NT2/D1 (cell line): ENCODE measurements at places on chromosomes 16 and 17.
A peak's percentile ranks its signal among the peaks of the same experiment; 100 is the strongest.

- DNase-seq, result no peak
Observed at GRCh38 chr16:10631886-10632285, 51.5 kb upstream of the EMP2 start.

DNA sequence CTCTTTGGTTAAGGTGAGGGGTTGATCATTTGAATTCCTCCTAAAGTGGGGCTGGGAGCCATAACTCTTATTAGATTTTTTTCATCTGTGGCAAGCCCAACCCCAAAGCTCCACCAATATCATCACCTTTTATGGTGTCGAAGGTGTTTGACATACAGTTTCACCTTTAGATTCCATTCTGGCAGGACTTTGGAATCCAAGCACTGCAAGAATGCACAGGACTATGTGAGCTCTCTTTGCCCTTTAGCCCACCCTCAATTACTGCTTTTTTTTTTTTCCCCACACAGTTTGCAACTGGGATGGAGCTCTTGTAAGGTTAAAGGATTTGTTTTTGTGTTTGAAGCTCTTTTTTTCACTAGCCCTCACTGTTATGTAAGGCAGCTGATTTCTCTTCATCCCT, 154.0 kb upstream of the KCNJ16 start:
- DNase-seq, result no peak

GRCh38 chr16:81774348-81774747, 4.7 kb upstream of the PLCG2 start:
- DNase-seq, result no peak

DNA sequence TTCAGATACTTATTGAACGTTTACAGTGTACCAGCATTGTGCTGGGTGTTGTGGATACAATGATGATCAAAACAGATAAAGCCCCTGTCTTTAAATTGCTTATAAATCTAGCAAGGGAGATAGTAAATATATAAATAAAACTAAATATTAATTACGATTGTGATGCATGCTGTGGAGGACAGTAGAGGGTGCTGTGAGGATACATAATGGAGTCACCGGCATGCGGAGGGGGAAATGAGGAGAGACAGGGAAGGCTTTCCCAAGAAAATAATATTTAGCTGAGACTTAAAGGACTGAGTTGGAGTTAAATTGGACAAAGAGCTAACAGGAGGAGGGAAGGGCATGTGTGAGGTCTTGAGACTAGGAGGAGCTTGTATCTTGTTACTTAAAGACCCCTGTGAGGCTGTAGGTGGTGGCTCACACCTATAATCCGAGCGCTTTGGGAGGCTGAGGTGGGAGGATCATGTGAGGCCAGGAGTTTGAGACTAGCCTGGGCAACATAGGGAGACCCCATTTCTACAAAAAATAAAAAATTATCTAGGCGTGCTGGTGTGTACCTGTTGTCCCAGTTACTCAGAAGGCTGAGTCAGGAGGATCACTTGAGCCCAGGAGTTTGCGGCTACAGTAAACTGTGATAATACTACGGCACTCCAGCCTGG, 2.4 kb downstream of the DHRS7B start:
- DNase-seq, result no peak

GRCh38 chr16:26569793-26570192, 496.9 kb upstream of the C16orf82 start:
- peak; percentile 40 for DNase-seq

DNA sequence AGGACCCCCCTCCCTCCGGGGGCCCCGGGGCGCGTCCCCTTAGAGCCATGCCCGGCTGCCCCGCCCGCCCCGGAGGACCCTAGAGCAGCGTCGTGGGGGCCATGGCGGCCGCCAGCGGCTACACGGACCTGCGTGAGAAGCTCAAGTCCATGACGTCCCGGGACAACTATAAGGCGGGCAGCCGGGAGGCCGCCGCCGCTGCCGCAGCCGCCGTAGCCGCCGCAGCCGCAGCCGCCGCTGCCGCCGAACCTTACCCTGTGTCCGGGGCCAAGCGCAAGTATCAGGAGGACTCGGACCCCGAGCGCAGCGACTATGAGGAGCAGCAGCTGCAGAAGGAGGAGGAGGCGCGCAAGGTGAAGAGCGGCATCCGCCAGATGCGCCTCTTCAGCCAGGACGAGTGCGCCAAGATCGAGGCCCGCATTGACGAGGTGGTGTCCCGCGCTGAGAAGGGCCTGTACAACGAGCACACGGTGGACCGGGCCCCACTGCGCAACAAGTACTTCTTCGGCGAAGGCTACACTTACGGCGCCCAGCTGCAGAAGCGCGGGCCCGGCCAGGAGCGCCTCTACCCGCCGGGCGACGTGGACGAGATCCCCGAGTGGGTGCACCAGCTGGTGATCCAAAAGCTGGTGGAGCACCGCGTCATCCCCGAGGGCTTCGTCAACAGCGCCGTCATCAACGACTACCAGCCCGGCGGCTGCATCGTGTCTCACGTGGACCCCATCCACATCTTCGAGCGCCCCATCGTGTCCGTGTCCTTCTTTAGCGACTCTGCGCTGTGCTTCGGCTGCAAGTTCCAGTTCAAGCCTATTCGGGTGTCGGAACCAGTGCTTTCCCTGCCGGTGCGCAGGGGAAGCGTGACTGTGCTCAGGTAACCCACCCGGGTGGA, 759 bp downstream of the ALKBH5 start:
- no peak for DNase-seq

DNA sequence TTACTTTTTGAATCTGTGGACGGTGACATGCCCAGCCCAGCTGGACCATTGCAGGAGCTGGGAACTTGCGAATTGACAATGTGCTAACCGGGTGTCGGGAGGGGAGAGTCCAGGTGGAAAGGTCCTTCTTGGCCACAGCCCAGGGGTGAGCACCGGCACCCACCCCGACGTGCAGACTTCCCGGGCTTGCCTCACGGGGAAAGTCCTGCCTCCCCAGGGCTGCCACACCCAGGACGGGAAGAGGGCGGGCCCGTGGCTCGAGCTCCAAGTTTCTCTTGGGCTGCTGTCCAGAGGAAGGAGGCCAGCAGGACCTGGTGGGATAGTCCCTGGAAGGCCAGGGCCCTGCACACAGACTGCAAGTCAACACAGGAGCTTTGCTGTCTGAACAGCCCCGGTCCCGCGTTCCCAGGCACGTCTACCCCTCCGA, 17.7 kb downstream of the CARD14 start:
- DNase-seq, result no peak

GRCh38 chr16:69277413-69277812, 33.7 kb upstream of the VPS4A start:
- no peak for DNase-seq

- DNase-seq, result no peak
Observed at GRCh38 chr17:53900951-53901350, 78.2 kb downstream of the KIF2B start.

- DNase-seq, result no peak
Observed at GRCh38 chr17:10352893-10353292, 19.9 kb downstream of the MYH13 start.

DNA sequence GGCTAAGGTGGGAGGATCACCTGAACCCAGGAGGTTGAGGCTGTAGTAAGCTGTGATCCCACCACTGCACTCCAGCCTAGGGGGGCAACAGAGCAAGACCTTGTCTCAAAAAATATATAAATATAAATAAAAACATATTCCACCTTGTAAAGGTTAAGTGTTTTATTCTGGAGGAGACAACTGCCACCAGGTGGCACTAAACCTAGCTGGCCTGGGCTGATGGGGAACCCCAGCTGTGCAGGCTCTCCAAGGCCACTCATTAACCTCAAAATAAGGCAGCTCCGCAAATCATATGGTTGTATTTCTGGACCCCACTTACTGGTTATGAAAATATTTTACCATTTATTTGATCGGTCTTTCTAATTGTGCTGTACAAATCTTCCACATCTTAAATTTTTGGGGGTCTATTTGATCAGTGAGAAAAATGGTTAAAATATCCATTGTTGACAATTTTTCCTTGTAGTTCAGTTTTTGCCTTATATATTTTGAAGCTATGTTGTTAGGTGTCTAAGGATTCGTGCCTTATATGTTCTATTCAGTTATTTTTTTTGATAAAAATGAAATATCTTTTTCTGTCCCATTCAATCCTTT, 8.5 kb upstream of the ICAM2 start:
- peak; percentile 13 for DNase-seq

DNA sequence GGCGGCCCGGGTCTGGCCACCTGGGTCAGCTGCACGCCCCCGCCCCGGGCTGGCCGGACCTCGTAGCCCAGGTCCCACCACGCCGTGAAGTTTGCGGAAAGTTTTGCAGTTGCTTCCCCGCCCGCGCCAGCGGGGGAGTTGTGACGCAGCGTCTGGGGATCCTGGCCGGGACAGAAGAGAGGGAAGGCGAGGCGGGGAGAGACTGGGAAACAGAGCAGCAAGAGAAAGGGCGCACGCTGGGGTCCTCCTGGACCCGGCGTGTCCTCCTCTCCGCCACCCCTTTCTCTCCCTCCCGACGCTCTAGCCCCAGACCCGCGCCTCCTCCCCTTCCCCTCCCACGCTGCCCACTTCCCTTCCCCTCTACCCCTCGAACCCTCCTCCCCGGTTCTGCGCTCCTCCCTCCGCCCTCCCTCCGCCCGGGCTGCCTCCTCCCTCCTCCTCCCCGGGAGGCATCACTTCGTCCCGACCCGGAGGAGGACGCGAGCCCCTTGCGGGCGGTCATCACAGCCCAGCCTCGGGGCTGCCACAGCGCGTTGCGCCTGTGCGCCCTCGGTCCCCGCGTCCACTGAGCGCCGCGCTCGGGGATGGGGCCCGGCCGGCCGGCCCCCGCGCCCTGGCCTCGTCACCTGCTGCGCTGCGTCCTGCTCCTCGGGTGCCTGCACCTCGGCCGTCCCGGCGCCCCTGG, at the start of gene MRC2:
TSS of gene MRC2 (plus strand) at position 452 of the 685 bp plus-strand sequence. CDS start at position 585, 133 bp downstream.
- DNase-seq, result no peak

DNA sequence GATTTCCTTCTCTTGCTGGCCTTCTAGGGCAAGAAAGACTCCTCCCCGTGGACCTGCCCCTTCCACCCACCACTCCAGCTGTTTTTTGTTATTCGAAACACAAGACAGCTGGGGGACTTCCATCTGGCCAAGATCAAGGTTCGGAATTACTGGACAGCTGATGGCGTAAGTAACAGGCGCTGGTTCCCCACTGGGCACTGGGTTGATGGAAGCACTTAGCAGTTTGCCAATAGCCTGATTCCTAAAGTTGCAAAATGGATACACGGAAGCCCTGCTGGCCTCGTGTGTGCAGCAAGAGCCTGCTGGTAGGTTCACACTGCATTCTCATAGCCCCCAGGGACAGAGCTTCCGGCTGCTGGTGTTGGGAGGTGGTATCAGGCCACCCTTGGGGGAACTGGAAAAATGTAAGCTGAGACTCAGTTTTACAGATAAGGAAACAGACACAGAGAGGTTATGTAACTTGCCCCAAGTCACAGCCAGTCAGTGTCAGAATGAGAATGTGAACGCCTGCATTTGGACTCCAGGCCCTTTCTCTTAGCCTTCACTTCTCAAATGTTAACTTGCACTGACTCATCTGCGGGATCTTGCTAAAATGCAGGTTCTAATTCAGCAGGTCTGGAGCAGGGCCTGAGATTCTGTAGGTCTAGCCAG, 171.7 kb downstream of the KATNIP start:
- no peak for DNase-seq

GRCh38 chr17:82983510-82984248, 95.7 kb upstream of the METRNL start:
- DNase-seq, result no peak

- DNase-seq, result no peak
Observed at GRCh38 chr17:73711184-73711583, 66.9 kb upstream of the SDK2 start.

DNA sequence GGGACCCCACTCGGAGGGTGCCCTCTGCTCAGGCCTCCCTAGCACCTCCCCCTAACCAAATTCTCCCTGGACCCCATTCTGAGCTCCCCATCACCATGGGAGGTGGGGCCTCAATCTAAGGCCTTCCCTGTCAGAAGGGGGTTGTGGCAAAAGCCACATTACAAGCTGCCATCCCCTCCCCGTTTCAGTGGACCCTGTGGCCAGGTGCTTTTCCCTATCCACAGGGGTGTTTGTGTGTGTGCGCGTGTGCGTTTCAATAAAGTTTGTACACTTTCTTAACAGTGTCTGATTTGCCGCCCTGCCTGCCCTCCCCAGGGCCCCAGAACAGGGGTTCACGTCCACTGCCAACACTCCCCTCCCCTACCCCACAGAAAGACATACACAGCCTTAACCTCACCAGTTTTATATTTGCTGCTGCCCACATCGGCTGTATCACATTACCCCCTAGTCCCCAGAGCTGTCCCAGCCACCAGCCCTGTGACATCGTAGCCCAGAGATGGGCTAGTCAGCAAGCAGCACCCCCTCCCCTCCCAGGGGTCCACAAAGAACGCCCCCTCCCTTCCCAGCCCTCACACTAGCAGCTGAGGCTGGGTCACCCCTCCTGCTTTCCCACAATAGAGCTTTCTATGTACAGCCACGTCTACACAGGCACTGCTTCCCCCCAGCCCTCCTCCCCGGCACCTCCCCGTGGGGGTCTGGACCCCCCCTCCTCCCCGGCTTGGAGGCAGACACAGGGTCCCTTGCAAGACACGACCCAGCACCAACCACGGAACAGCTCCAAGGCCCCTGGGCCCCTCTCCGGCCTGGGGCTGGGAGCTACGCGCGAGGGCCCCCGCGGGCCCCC, 7.9 kb downstream of the GRN start:
- DNase-seq, result no peak

- DNase-seq, result no peak
Observed at GRCh38 chr17:7587420-7588151, 2.3 kb downstream of the SOX15 start.

DNA sequence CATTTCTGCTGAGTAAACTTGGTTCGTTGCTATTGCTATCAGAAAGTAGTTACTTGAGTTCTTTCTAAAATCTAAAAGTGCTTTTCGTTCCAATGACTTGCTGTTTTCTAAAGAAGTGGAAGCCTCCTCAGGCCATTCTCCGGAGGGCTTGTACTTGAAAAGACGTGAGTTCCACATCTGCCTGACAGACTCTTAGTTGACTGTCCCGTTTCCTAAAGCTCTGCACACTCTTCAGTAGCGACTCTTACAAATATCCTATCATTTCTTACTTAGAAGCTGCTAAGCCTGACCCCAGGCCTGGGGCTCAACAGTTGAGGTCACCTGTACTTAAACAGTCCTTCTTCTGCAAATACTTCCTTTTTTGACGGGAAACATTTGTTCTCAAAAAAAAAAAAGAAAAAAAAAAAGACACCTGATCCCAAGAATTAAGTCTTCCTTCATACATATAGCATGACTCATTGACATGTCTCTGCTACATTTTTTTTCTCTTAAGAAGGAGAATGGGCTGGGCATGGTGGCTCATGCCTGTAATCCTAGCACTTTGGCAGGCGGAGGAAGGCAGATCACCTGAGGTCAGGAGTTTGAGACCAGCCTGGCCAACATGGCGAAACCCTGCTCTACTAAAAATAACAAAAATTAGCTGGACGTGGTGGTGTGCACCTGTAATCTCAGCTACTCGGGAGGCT, 61.5 kb downstream of the DHRS7C start:
- DNase-seq, result no peak

GRCh38 chr17:5785867-5786509, 201.7 kb upstream of the NLRP1 start:
- no peak for DNase-seq

GRCh38 chr16:80733407-80733806, 71.0 kb downstream of the CDYL2 start:
- DNase-seq, result no peak
